ENCODE measurements at places on chromosomes 5 and 9.

DNA sequence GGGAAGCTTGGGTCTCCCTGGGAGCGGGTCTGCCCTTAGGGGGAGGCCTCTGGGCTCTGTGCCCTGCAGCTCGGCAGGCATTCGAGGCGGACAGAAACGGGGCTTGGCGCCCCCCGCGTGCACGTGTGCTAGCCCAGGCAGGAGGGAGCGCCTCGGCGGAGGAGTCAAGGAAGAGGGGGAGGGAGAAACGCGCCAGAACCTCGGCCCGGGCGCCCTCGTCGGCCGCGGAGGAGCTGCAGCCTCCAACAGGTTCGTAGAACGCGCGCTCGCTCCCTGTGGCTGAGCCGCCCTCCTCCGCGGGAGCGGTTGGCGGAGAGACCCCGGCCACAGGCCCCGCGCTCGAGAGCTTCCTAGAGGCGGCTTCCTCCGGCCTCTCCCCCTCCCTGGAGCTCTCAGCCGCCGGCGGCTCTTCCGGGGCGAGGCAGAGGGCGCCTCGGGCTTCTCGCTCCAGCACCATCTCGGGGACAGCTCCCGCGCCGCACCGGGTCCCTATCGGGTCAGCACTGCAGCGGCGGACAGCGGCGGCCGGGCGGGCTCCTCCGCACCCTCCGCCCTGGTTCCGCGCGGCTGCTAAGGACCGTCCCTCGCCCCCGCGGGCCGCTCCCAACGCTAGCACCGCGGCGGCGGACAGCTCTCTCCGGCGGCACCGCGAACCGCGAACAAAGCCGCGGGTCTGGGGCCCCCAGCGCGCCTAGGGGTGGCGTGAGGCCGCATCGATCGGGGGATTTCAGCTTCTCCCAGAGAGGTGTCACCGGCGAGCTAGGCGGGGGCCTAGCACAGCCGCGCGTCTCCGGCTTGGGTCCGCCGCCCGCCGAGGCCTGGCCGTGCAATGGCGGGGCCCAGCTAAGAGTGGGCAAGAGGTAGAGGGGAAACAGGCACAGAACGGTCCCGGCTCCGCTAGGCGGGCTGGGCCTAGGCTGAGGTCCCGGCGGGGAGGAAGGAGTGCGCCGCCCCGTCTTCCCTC lies 74.6 kb upstream of the CPLX2 start:
- DNase-seq = peak; percentile 66

- no peak for DNase-seq
Observed at GRCh38 chr9:38015266-38015665, 53.8 kb downstream of the SHB start.

- no peak for DNase-seq
Observed at GRCh38 chr5:147170603-147171002, 64.2 kb upstream of the STK32A start.

GRCh38 chr5:89327608-89328007 lies 444.6 kb upstream of the MEF2C start:
- no peak for DNase-seq

DNA sequence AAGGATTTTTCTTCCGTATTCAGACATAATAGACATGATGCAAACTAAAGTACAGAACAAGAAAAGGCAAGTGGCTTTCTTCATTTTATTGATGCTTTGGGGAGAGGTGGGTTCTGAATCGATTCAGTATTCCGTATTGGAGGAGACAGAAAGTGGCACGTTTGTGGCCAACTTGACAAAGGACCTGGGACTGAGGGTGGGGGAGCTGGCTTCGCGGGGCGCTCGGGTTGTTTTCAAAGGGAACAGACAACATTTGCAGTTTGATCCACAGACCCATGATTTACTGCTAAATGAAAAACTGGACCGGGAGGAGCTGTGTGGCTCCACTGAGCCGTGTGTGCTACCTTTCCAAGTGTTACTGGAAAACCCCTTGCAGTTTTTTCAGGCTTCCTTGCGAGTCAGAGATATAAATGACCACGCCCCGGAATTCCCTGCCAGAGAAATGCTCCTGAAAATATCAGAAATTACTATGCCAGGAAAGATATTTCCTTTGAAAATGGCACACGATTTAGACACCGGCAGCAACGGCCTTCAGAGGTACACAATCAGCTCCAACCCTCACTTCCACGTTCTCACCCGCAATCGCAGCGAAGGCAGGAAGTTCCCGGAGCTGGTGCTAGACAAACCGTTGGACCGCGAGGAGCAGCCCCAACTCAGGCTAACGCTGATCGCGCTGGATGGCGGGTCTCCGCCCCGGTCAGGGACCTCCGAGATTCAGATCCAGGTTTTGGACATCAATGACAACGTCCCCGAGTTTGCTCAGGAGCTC lies 551 bp downstream of the PCDHB6 start:
- DNase-seq = no peak

DNA sequence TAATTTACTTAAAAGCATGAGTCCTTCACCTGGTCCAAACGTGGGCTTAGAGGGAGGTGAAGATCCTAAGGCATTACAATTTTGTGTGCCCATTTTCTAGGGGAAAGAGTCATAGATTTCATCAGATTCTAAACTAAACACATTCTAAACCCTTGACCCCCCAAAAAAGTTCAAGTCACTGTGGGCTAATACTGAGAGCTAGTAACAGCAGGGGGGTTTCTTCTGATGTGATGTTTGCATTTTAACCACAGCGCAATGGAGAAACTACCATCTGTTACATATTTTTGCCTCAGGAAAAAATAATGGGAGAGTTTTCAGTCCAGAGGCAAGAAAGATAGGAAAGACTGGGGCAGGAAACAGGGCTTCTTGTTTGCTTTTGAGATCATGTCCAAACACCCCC lies 110.8 kb upstream of the SLC1A3 start:
- no peak for DNase-seq

DNA sequence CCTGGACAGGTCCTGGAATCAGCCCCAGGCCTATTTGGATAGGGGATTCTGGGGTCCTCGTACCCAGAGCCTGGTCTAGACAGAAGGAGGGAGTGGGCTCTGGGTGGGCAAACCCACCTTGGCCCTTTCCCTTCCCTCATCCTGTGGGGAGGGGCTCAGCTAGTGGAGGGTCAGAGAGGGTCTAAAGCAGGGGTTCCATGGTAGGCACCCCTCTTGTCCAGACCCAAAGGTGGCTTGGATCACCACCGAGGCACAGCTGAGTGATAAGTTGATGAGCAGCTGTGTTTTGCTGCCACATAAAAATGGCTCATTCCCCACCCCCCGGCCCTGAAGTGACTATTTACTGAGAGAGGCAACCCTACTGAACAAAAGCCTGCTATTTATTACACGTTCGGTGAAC lies 53.8 kb upstream of the KCNMB1 start:
- no peak for DNase-seq

- no peak for DNase-seq
Observed at GRCh38 chr5:137245438-137245837, 253.7 kb downstream of the SPOCK1 start.

GRCh38 chr5:160899735-160900134 lies 47.7 kb upstream of the ATP10B start:
- DNase-seq = no peak

DNA sequence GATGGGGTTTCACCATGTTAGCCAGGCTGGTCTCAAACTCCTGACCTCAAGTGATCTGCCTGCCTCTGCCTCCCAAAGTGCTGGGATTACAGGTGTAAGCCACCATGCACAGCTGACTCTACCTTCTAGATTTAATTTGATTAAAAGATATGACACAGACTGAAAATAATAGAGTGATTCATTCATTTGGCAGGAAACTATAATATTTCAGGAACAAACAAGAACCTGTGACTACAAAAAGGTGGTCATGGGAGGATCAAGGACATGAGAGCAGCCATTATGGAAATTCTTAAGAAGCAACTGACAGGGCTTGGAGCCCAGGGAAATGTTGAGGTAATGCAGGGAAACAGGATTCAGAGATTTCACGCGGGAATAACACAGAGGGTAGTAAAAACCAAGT lies 265.5 kb upstream of the DAP start:
- DNase-seq = no peak

DNA sequence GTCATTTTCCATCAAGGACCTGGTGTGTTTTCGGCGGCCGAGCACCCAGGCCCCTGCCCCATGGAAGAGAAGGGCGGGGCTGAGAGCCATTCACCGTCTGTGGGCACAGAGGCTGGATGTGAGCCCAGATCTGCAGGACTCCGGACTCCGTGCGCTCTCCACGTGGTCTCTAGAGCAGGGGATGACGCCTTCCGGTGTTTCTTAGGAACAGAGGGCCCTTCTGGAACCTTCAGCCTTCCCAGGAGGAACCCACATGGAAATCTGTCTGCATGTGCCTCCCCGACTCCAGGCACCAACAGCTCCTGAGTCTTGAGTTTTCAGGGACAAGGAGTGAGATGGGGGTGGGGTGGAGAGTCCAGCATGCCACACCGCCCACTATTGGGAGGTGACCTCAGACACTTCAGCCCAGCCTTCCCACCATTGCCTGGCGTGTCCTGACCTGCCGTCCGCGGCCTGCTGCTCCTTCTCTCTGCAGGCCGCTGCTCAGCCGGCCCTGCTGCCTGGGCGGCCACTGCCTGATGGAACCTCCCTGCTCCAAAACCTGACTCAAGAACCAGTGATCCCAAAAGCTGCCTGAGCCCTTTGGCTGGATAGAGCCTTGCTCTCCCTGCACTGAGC lies 2.4 kb upstream of the RXRA start:
- no peak for DNase-seq

- no peak for DNase-seq
Observed at GRCh38 chr9:113625486-113625885, 162.0 kb downstream of the RGS3 start.

DNA sequence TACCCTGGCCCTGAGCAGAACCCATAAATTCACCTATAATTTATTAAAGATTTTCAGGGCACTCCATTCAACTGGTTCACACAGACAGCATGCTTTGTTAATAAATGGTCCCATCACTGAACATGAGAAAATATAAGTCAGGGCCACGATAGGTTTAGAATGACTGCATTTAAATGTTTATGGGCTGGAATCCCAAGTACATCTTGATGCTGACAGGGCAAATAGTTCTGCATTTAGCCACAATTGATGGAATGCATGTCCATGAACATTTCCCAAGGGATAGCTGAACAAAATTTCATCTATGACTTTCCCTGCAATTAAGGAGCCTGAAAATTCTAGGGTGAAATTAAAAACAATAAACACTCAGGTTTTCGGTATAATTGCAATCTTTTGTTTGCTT lies 124.5 kb downstream of the CAAP1 start:
- no peak for DNase-seq

GRCh38 chr5:1754531-1755220 lies 45.0 kb downstream of the MRPL36 start:
- DNase-seq = no peak

- DNase-seq = no peak
Observed at GRCh38 chr9:116179568-116179967, 26.0 kb downstream of the PAPPA start.

DNA sequence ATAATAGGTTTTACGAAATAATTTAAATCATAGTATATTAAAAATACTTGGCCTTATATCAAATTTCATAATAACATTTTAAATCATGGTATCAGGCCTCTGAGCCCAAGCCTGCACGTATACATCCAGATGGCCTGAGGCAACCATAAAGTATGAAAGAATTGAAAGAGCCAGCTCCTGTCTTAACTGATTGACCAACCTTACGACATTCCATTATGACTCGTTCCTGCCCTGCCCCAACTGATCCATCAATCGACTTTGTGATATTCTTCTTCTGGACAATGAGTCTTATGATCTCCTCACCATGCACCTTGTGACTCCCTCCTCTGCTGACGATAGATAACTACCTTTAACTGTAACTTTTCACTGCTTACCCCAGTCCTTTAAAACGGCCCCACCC lies 545.0 kb downstream of the MTRR start:
- no peak for DNase-seq

GRCh38 chr5:69131304-69131703 lies 35.6 kb upstream of the CCNB1 start:
- DNase-seq = no peak

- DNase-seq = no peak
Observed at GRCh38 chr5:179255527-179256327, 89.5 kb downstream of the ADAMTS2 start.

- no peak for DNase-seq
Observed at GRCh38 chr5:64110222-64110621, 55.4 kb upstream of the RNF180 start.

DNA sequence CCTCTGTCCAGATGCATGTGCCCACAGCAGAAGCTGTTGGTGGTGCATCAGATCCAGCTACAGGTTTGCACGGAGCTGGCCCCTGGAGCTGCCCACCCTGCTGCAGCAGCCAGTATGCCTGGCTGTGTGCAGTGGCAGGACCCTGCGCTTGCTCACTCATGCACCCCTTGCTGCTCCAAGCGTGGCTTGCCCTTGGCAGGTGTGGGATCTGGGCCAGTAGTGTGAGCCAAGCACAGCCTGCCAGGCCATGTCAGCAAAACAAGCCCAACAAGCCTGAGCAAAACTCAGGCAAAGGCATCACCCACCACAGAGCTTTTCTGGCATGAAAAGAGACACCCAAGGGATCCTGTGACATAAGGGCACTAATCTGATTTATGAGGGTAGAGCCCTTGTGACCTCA lies 18.3 kb upstream of the ECPAS start:
- DNase-seq = no peak

GRCh38 chr5:65961633-65962032 lies 35.3 kb downstream of the ERBIN start:
- no peak for DNase-seq

- DNase-seq = no peak
Observed at GRCh38 chr5:43523662-43524072, 8.7 kb upstream of the C5orf34 start.

DNA sequence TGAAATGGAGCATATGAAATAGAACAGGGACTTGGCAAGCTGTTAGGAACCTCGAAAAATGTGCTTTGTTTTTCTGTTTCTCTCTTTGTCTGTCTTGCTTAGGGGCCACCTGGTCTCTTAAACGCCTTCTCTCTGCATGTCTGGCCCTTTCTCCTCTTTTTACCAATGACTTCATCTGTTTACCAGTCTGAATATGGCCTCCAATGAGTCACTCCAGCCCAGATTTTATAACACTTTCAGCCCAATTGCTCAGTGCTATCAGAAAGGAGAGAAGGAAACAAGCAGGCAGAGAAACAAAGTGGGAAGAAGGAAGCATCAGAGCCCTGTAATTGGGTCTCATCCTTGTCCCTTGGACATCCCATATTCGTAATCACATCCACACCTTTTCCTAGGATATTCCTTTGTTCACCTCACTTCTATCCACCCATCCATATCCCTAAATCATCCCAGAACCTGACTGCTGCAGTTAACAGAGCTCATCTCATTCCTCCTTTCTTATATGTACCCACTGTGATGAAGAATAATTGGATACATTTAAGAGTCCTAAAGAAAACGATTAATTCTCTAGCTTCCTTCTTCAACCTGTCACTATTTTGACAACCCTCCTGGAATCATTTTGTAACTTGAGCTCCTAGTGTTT lies 151.8 kb upstream of the GPR151 start:
- no peak for DNase-seq

DNA sequence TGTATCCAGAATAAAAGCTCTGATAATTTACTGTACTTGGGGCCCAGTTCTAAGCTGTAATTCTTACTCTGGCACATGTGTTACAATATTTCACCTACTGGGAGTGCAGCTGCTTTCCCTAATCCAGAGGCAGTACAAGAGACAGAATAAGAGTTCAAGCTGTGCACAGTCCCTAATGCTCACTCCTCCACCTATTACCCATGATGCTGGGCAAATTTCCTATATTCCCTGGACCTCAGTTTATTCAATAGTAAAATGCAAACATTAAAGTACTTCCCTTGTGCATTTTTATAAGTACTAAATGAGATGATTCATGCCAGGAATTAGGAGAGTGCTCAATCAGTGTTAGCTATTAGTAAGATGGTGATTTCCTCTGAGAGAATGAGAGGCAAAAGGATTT lies 28.0 kb upstream of the TAF11L2 start:
- no peak for DNase-seq
